ENCODE measurements at places on chromosomes 7 and 10.

GRCh38 chr10:77377034-77377433 lies 260.6 kb downstream of the KCNMA1 start:
- DNase-seq = no peak

DNA sequence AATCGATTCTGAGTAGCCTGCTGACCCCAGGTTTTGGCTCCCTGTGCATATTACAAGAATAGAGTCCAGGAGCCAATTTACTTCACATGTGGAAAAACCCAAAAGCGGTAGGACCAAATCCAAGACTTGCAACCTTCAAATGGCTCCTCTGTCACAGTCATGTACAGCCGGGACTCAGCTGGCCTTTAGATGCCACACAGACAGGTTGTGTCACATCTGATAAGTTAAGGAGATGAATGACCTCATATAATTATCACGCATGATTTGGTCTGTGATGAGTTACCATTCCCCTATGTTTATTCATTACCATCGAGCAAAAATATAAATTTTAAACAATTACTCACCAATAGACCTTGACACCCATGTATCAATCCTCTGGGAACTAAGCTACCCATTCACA lies 14.2 kb downstream of the CACNA2D1 start:
- DNase-seq = no peak

GRCh38 chr7:3265388-3265787 lies 35.7 kb upstream of the SDK1 start:
- DNase-seq = no peak

GRCh38 chr7:77339726-77340125 lies 76.4 kb downstream of the GSAP start:
- DNase-seq = no peak

DNA sequence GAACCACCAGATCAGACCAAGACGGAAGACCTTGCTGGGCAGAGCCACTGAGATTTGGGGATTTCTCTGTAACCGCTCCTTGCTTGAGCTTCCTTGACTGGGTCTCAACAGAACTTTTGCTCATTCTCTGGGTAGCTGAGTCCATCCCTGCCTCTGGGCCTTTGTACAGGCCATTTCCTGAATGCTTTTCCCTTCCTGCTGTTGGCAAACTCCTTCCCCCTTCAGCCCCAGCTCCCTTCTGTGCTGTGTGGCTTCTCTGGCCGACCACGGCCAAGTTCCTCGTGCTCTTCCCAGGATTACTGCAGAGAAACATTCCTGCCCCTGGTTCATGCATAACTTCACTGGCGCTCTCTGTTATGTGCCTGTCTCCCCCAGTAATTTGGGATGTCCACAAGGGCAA lies 150.5 kb upstream of the GPR26 start:
- DNase-seq = no peak

DNA sequence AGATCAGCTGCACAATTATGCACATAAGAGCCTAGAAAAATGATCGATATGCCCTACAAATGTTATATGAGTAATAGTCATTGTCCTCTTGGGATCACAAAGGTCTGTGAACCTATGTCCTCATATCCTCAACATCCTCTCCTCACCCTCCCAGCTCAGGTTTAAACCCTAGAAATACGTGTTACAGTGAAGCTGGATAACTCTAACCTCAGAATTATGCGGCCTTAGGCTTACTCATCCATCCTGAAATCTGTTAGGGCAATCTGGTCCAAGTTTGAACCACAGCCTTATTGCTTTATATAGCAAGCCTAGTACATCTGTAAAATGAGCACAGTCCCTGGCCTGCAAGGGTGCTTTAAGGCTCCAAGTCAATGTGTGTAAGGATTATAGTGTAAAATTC lies 84.2 kb upstream of the FRMD4A start:
- no peak for DNase-seq

DNA sequence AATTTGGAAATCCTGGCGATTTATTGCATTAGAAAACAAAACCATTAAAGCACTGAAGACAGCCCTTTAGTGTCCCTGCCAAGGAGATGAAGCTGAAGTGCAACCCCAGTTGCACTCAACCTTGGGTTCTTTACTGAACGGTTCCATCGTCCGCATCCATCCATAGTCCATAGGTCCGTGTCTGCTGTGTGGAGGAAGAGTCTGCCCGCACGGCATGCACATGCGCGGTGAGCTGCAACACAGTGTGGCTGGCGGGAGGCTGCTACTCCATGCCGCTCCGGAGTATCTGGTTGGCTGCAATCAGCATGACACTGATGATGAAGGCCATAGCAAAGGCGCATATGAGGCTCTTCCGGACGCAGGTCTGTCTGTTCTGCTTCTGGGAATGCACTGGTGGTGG lies 624.6 kb downstream of the CALN1 start:
- DNase-seq = no peak

GRCh38 chr10:52755297-52756062 lies 17.1 kb downstream of the MBL2 start:
- DNase-seq = no peak

DNA sequence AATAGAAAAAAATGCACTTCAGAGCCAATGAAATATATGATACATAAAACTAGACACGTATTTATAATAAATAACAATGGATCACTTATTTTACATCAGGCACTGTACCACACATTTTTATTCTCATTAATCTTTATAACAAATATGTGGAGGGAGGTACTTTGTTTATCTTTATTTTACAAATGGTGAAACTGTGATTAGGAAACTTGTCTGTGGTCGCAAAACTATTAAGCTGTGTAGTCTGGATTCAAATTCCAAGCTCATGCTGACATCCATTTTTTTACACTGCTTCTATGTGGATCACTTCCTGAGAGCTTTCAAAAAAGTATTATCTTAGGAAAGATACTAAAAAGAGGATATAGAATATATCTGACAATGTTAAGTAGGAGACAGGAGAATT lies 978.6 kb downstream of the SORCS1 start:
- DNase-seq = no peak

DNA sequence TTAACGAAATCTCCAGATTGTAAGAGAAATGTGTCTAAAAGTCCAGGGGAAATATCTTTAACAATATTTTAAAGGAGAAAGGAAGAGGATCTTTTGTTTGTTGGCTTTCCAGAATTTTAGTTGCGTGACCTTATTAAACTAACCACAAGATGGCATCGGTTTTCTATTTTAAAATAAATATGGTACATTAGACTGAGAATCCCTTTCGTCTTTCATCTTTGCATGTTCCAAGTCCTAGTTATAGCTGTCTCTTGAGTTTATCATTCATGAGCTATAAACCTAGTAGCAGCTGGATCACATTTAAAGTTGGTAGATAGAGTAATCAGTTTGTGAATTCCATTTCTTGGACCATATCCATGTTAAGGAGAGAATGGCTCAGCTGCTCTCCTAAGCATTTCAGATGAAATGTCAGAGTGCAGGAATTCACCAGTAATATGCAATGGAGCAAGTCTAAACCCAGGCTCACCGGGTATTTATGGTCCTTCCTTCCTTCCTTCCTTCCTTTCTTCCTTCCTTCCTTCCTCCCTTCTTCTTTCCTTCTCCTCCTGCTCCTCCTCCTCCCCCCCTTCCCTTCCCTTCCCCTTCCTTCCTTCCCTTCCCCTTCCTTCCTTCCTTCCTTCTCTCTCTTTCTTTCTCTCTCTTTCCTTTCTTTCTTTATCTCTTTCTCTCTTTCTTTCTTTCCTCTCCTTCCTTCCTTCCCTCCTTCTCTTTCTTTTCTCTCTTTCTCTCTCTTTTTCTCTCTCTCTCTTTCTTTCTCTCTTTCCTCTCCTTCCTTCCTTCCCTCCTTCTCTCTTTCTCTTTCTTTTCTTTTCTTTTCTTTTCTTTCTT lies 57.8 kb upstream of the RAB18 start:
- no peak for DNase-seq

DNA sequence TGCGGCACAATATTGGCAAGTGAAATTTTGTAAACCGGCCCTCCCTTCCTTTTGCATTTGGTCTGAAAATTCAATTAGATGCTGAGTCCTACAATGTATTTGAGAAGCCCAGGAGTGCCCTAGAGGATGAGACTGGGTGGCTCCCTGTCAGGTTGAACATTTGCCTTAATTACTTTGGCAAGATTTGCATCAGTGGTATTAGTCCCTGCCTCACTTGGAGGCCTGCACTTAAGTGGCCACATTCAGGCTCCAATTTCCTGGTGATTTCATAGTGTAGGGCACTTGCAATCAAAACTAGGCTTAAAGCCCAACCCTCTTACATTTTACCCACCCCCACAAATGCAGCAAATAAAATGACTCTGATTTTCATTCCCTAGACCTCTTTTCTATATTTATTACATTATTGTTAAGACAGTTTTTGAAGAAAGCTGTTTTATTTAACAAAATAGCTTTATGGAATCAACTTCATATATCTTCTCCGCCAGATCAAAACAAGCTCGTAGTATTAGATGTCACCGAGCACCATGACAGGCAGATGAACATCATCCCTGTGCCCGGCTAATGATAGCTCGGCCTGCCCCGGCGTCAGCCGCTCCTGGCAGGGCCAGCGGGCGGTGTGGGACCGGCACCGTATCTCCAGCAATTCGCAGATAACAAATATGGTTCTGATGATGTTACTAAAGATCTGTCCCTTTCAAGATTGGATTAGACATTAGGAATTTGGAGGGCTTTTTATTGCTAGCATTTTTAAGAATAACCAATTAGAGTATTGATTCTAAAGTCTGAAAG lies 73.6 kb downstream of the EGFR start:
- no peak for DNase-seq

GRCh38 chr7:83921271-83921940 lies 272.5 kb upstream of the SEMA3E start:
- no peak for DNase-seq

DNA sequence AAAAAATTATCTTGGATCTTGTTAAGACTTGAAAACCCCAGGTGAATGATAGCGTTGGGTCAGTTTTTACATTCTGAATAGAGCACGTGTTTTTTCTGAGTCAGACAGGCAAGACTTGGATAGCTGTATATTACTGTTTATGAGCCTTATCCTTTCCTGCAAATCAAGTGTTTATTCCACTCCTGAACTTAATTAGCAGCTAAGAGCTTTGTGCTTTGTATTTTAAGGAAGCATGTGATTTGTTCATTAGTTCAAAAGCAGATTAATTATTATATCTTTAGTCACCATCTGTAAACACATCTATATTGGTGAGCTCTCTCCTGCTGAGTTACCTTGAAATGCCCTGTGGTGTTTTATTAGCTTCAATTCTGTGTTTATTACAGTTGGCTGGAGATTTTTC lies 98.6 kb upstream of the PRPS1L1 start:
- DNase-seq = no peak

DNA sequence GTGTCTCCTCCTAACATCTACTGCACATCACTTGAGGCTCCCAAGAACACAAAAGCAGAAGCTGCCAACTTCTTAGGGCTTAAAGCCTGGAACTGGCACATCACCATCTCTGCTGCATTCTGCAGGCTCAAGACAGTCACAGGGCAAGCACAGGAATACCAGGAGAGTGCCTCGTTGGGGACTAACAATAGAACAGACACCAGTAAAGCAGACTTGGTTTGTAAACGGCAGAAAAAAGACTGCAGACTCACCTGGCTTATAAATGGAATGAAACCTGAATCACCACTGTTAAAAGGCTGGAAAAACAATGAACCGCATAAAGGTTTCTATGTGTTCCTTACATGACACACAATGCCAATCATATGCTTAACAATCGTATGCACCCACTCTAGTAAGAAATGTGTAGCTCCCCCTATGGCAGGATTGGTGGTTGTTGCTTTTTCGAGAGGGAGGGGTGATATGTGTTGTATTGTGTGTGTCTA lies 12.8 kb downstream of the RHEB start:
- no peak for DNase-seq

DNA sequence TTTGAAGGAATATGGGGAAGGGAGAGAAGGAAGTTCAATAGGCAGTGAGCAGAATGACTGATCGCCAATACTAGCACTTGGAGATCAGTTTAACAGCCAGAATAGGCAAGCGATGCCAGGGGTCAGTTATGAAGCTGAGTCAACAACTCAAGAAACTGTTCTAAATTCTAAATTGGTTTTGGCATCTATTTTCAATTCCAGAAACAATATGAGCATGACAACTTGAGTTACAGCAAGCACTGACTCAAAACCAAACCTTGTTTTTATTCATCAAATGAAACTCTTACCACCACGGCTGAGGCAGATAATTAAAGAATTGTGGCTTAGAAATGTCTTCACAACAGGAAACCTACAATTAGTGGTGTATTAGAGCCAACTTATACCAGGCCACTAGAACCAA lies 180.5 kb upstream of the ASAH2 start:
- DNase-seq = peak; percentile 2

GRCh38 chr7:139023076-139023475 lies 12.8 kb downstream of the ZC3HAV1L start:
- DNase-seq = no peak

DNA sequence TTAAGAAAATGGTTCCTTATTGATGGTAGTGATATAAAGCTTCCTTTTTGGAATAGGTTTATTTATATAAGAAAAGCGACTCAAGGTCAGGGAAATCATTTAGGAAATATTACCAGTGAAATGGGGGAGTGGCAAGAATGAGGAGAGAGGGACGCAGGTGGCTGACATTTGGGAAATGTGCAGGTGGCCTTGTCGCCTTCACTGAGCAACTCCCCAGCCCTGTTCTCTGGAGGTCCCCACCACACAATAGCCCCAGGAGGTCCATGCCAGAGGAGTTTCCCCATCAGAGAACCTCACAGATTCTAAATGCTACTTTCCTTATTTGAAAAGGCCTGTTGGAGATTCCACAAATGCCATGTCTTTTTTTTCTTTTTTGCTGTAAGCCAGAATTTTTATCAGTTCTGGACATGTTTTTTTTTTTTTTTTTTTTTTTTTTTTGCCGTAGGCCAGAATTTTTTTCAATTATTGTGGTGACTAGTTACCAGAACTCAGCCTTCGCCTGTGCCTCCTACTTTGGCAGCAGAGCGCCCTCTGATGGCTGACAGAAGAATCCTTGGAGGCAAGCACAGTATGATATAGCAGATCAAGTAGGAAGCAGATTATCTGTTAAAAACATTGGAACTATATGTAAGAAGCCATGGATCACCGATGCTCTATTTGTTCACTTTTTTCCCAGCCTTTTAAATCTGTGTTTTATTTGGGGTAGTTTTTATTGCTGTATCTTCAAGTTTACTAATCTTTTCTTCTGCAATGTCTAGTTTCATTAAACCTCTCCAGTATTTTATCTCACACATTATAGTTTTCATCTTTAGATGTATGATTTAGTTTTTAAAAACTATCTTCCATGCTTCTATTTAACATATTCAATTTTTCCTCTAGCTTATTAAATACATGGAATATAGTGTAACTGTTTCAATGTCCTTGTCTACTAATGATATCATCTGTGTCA lies 18.6 kb downstream of the OPALIN start:
- DNase-seq = peak; percentile 31

GRCh38 chr10:102941401-102941800 lies 23.3 kb downstream of the CNNM2 start:
- no peak for DNase-seq

DNA sequence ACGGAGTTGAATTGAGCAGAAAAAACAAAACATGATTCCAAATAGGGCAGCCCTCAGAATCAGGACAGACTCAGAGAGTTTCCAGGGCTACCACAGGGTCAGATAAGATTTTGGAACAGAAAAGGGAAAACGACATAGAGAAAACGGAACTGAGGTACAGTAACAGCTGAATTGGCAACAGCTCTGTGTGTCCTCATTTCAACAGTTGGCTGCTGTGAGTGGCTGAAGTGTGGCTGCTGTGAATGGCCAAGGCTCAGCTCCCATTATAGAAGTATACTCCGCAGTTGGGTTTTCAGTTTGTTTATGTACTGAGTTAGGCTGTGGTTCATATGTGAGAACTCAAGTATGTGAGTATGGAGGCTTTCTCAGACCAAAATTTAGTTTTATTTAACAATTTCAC lies 32.0 kb downstream of the ANTXRL start:
- no peak for DNase-seq

- no peak for DNase-seq
Observed at GRCh38 chr10:6280291-6280690, 77.6 kb downstream of the PFKFB3 start.

Data from stimulated activated CD8-positive, alpha-beta memory T cell treated with anti-CD3 and anti-CD28 coated beads, Interleukin-2, amount 100 ng/mL, for 48 hours (primary cell).